Activated CD8-positive, alpha-beta T cell treated with anti-CD3 and anti-CD28 coated beads for 36 hours (primary cell): ENCODE measurements at places on chromosomes 1 and 21.

GRCh38 chr1:30663596-30664091 lies 59.7 kb downstream of the MATN1 start:
- H3K4me1 ChIP-seq = no peaks in the 10 kb centered on the region
- peaks cover 1% of the 10 kb centered on the region for H3K27me3 ChIP-seq
- no peak overlapping the region for H3K27ac ChIP-seq
- DNase-seq = no peak
- no peaks in the 10 kb centered on the region for H3K36me3 ChIP-seq

- peak overlapping the region; percentile 50 for H3K4me3 ChIP-seq
- H3K4me1 ChIP-seq = peaks cover 54% of the 10 kb centered on the region
Measured at GRCh38 chr1:172699111-172699510, 40.2 kb downstream of the FASLG start.

DNA sequence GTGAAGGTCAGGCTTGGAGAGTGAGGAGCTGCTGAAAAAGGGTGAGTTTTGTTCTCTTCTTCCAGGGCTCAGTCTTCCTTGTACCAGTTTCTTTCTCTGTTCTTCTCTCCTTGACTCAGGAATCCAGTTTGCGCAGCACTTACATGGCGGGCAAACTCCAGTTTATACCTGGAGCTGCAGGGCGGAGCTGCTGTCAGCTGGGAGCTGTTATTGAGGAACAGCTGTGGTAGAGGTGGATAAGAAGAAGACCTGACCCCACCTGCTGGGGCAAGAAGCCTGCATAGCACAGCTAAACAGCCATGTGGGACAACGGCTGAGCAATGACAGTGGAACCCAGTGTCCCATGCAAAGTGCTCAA lies 46.2 kb downstream of the GALNT2 start:
- peaks cover 27% of the 10 kb centered on the region for H3K36me3 ChIP-seq
- DNase-seq = no peak
- H3K27ac ChIP-seq = peak overlapping the region; percentile 8
- no peaks in the 10 kb centered on the region for H3K27me3 ChIP-seq
- H3K4me1 ChIP-seq = peaks cover 64% of the 10 kb centered on the region

- no peak for DNase-seq
- peaks cover 13% of the 10 kb centered on the region for H3K36me3 ChIP-seq
- H3K27ac ChIP-seq = no peak overlapping the region
- no peak overlapping the region for H3K4me3 ChIP-seq
Measured at GRCh38 chr1:28716336-28716735, 20.4 kb upstream of the YTHDF2 start.

GRCh38 chr1:31624309-31624708 lies 6.8 kb downstream of the HCRTR1 start:
- H3K27ac ChIP-seq = no peak overlapping the region
- peak; percentile 20 for DNase-seq
- peaks cover 10% of the 10 kb centered on the region for H3K4me1 ChIP-seq
- no peaks in the 10 kb centered on the region for H3K36me3 ChIP-seq
- no peak overlapping the region for H3K4me3 ChIP-seq

GRCh38 chr1:157852476-157852875 lies 10.9 kb upstream of the CD5L start:
- no peak overlapping the region for H3K27ac ChIP-seq
- peaks cover 2% of the 10 kb centered on the region for H3K27me3 ChIP-seq
- no peaks in the 10 kb centered on the region for H3K4me1 ChIP-seq
- H3K36me3 ChIP-seq = no peaks in the 10 kb centered on the region
- no peak for DNase-seq

DNA sequence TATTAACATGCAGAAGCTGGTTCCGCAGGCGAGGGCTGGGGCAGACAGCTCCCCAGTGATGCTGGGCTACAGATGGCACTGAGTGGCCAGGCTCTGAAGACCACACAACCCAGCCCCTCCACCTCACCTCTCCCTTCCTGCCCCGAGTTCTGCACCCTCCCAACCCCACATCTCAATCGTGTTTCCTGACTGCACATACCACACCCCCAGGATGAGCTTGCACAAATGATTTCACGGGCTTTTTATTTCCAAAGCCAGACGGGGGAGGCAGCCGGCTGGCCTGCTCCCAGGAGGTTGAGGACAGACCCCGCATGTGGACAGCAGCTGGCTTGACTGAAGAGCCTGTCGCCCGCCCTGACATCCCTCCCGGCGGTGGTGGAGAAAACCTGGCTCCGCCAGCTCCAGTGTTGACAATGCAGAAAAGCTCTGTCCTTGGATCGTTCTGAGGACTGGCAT lies 21.4 kb upstream of the ALDH4A1 start:
- peaks cover 7% of the 10 kb centered on the region for H3K36me3 ChIP-seq
- H3K4me3 ChIP-seq = no peak overlapping the region

GRCh38 chr21:16279731-16280581 lies 550.2 kb downstream of the USP25 start:
- H3K4me1 ChIP-seq = no peaks in the 10 kb centered on the region
- H3K27ac ChIP-seq = no peak overlapping the region
- no peak for DNase-seq
- H3K36me3 ChIP-seq = no peaks in the 10 kb centered on the region
- H3K4me3 ChIP-seq = no peak overlapping the region

DNA sequence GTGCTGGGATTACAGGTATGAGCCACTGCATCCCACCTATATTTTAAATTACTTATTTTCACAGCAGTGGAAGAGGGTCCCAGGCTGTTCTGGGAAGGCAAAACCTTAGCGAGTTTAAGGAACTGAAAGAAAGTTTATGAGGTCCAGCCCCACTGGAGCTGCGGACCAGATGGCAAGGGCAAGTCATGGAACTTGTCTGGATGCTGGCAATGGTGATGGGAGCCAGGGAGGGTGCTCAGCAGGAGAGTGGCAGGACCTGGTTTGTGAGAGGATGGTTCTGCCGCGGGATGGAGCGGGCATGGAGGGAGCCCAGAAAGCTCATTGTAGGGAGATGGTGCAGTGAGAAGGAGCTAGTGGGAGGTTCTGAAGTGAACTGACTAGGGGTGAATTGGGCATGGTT lies 50.6 kb upstream of the SLC45A1 start:
- H3K27me3 ChIP-seq = peaks cover 5% of the 10 kb centered on the region
- DNase-seq = no peak
- H3K36me3 ChIP-seq = no peaks in the 10 kb centered on the region

- no peaks in the 10 kb centered on the region for H3K36me3 ChIP-seq
- no peak overlapping the region for H3K27ac ChIP-seq
- H3K4me1 ChIP-seq = peaks cover 3% of the 10 kb centered on the region
- H3K27me3 ChIP-seq = no peaks in the 10 kb centered on the region
- no peak overlapping the region for H3K4me3 ChIP-seq
Measured at GRCh38 chr1:2110738-2111673, 60.8 kb downstream of the PRKCZ start.

GRCh38 chr1:67827688-67828087 lies 5.6 kb downstream of the GNG12 start:
- no peak for DNase-seq
- H3K4me1 ChIP-seq = peaks cover 9% of the 10 kb centered on the region
- H3K27me3 ChIP-seq = peaks cover 24% of the 10 kb centered on the region
- no peaks in the 10 kb centered on the region for H3K36me3 ChIP-seq

GRCh38 chr1:33984906-33985565 lies 121.2 kb downstream of the HMGB4 start:
- no peak overlapping the region for H3K27ac ChIP-seq
- H3K4me3 ChIP-seq = no peak overlapping the region
- peaks cover 16% of the 10 kb centered on the region for H3K27me3 ChIP-seq
- H3K4me1 ChIP-seq = no peaks in the 10 kb centered on the region

- H3K27me3 ChIP-seq = no peaks in the 10 kb centered on the region
- DNase-seq = no peak
- no peak overlapping the region for H3K27ac ChIP-seq
- peaks cover 5% of the 10 kb centered on the region for H3K4me1 ChIP-seq
Measured at GRCh38 chr1:243230914-243231313, 24.2 kb downstream of the CEP170 start.

DNA sequence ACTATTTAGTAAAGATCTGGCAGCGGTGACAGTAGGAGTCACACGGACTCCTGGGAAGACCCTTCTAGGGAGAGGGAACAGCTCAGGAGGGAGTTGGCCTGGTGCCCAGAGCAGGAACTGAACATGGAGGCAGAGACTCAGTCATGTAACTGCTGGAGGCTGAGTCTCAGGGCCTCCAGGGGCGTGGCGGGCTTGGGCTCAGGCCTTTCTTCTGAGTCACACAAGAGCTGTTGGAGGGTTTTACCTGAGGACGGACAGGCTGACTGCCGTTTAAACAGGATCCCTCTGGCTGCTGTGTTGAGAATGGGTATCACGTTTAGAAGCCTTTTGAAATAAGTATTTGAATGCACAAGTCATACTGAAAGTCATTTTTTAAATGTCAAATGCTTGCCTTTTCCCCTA lies 7.2 kb upstream of the ETS2 start:
- H3K4me1 ChIP-seq = peaks cover 12% of the 10 kb centered on the region
- peak overlapping the region; percentile 46 for H3K27ac ChIP-seq
- peaks cover 4% of the 10 kb centered on the region for H3K27me3 ChIP-seq

DNA sequence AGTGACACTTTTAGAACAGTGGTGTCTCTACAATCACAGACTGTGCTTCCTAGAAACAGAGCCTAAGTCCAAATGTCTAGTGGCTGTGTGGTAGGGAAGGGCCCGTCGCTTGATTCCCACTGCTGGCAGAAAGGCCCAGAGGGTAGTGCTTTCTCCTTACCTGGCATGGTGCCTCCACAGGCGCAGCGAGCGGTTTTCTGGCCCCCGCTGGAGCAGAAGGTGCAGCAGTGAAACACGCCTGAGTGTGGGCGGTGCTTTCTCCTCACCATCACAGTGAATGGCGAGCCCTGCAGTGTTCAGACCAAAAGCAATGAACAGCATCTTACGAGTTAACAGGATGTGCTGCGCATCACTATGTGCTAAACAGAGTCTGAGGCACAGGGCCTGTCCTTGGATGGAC lies 8.3 kb downstream of the TRIM45 start:
- H3K27me3 ChIP-seq = no peaks in the 10 kb centered on the region
- H3K27ac ChIP-seq = no peak overlapping the region
- DNase-seq = no peak
- H3K4me1 ChIP-seq = peaks cover 11% of the 10 kb centered on the region

DNA sequence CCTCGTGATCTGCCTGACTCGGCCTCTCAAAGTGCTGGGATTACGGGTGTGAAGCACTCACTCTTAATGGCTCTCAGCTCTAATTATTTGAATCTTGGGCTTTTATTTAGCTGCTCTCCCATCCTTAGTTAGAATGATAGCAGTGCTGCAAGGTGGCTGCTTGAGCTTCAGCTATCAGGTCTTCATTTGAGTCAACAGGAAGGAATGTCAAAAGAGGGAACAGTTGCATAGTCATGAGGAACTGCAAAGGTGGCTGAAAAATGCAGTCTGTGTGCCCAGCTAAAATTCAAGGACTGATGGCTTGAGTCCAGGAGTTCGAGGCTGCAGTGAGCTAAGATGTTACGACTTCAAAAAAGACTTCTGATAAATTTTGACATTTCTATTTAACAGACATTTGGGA lies 55.6 kb downstream of the UCK2 start:
- DNase-seq = no peak
- peaks cover 11% of the 10 kb centered on the region for H3K36me3 ChIP-seq
- peaks cover 20% of the 10 kb centered on the region for H3K4me1 ChIP-seq
- no peak overlapping the region for H3K27ac ChIP-seq
- H3K4me3 ChIP-seq = no peak overlapping the region
- no peaks in the 10 kb centered on the region for H3K27me3 ChIP-seq

DNA sequence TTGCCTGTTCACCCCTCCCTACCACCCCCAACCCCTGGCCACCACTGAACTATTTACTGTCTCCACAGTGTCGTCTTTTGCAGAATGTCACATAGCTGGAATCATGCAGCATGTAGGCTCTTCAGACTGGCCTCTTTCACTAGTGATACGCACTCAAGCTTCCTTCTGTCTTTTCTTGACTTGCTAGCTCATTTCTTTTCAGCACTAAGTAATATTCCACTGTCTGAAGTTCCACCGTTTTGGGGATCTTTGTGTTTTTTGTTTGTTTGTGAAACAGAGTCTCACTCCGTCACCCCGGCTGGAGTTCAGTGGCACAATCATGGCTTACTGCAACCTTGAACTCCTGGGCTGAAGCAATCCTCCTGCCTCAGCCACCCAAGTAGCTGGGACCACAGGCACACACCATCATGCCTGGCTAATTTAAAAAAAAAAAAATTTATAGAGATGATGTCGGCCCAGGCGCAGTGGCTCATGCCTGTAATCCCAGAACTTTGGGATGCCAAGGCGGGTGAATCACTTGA lies 43.4 kb upstream of the SLC25A33 start:
- H3K4me3 ChIP-seq = no peak overlapping the region
- H3K36me3 ChIP-seq = no peaks in the 10 kb centered on the region
- no peak for DNase-seq
- no peak overlapping the region for H3K27ac ChIP-seq
- H3K4me1 ChIP-seq = peaks cover 5% of the 10 kb centered on the region
- H3K27me3 ChIP-seq = peaks cover 10% of the 10 kb centered on the region
